ENCODE measurements at places on chromosomes 5 and 9.

DNA sequence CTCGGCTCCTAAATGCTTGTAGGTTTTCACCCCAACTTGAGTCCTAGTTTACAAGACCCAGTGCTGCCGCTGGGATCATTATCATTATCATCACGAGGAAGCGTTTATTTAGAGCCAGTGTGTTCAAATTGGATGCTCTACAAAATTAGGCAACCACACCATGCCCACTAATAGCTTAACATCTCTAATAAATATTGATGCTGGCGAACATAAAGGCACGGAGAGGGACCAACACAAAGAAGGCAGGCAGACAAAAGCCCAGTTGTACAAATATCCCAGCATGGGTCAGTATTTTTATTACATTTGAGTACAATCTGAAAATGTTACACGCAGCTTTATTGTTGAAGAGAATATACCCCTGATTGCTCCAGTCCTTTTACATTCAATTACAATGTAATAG is 4.7 kb downstream of the CFAP77 start:
- DNase-seq, result no peak

DNA sequence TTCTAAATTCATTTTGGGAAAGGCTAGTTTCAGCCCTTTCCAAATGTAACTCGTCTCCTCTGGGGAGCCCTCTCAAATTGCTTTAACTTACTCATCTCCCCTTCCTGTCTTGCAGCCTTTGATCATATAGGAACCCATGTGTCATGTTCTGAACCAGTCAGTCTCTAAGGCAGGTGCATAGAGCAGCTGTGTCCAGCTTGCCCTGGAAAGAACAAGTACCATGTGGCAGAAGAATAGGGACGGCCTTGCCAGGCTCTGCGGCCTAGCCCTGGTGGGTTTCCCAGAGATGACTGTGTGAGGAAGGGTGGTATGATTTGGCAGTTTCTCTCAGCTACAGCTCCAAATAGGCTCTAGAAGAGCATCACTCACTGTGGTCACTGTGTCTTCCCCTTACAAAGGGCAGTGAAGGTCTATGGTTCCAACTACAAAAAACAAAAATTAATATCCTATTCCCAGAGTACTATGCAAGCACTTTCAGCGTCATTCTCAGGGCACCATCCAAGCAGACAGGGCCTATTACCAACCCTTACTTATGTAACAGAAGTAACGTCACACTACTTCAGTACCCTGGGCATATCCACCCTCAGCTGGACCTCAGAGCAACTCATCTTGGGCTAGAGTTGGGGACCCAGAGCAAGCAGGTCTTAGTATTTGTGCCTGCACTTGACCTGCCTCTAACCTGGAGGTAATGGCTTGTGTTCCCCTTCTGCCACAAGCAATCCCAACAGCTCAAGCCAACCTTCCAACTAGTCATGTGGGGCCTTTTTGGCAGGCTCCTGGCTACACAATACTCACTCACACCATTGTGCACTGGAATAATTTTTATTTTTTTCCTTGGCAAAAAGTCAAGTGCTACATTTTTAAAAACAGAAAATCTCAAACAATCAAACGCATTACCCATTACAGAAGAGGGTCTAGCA is 37.2 kb upstream of the UBAP2 start:
- DNase-seq, result no peak

GRCh38 chr5:40797273-40798011 is 732 bp downstream of the PRKAA1 start:
- no peak for DNase-seq

DNA sequence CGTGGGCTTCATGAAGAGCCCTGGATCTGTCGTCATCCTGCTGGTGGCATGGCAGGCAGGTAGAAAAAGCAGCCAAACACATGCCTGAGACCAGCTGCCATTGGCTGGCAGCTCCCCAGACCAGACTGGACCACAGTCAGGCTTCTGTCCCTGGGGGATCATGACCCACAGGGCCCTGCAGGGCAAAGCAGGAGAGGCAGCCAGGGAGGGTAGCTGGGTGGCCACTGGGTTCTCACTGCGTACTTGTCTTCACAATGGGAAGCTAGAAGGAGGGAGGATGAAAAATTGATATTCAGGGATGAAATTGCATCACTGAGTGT is 67.8 kb upstream of the GARNL3 start:
- no peak for DNase-seq

DNA sequence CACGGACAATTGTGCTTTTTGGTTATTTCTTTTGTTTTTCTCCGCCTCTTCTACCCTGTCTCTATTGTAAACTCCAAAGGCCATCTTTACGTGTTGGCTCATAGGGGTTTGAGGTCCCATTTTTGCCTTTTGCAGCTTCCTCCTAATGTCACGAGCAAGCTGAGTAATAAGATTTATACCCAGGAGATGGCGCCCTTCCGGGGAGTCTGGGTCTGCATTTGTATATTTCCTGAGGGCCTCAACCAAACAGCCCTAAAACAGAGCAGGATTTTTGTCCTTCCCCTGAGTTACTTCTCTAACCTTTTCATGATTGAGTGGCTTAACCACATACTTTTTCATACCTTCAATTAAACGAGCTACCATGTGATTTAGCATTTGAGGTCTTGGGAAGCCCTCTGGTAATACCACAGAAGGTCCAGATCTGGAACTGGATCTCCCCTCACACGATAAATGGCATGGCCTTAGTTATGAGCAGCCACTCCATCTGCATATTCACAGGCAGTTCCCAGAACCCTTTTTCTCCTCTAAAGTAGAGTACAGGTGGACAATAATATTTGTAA is 11.2 kb upstream of the CFAP95 start:
- DNase-seq, result no peak
